ENCODE measurements at places on chromosomes 16 and 17.

- no peak for DNase-seq
Observed at GRCh38 chr16:61813339-61813738, 222.9 kb downstream of the CDH8 start.

DNA sequence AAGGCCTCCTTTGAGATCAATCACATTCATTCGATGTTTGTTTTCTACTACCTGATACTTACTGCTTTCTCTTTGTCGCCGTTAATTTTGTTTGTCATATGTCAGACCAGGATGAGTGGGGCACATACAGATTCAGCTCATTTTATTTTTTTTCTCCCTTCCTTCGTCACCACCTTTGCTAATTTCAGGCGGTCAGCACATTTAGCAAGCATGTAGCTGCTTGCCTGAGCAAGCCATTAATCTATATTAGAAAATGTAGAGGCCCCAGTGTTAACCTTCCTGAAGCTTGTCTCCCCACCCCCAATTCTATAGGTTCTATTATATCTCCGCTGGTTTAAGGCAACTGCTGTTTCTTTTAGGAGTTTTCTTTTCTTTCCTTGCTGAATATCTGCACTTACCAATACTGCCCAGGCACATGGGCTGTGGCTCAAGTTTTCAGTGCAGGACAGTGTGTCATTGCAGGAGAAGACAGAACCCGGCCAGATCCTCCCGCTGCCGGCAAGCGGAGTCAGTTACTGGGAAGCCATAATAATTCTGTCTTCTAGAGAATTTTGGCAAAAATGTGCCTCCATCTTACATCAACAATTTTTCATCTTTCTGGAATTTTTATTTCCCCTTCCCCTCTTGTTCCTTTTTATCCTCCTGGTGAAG lies 714.3 kb downstream of the WWOX start:
- DNase-seq, result no peak

DNA sequence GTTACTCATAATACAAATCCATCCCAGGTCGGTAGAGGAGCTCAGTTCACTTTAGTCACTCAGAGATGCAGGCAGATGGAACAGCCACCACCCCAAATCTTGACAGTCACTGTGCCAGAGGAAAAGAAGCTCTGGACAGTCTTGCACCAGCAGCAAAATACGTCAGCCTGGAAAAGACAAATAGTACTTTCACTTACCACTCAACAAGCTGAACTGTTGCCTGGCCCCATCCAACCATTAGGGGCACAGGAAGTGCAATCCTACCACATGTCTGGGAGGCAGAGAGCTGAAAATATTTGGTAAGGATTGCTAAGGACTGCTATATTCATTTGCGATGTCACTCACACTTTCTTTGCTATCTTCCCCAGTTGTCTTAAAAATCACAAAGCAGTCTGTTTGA lies 239.1 kb upstream of the TOX3 start:
- DNase-seq, result no peak

- no peak for DNase-seq
Observed at GRCh38 chr17:57568340-57568739, 176.8 kb downstream of the CCDC182 start.

DNA sequence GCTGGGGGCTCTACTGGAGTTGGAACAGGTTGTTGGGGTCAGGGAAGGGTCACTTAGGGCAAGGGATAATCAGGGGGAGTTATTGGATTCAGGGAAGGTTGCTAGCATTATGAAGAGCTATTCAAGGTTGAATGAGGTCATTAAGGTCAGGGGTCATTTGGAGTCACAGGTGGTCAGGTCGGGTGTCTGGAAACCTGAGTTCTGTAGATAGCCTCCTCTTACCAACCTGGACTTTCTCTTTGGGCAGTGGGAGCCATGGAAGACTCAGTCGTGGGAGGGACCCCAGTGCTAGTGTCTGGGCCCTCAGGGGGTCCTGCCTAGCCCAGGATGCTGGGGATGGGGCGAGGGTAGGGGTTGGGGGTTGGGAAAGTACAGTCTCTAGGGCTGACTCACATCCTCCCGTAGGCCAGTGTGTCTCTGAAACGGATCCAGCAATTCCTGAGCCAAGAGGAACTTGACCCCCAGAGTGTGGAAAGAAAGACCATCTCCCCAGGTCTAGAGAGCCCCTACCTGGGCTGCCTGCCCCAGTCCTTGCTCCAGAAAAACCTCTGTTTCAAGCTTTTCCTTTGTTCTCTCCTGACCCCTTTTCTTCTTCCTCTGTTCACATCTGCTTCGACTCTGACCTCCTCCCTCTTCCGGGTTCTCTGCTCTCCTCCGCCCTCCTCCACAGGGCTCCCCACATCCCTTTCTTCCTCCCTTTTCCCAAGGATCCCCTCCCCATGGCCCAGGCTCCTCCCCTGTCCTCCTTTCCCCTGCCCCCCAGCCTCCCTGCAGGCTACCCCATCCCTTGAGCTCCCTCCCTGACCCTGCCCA lies 33.5 kb downstream of the ABCC3 start:
- no peak for DNase-seq

All from activated T-cell treated with anti-CD3 and anti-CD28 coated beads for 4 hours (primary cell).